ENCODE measurements at places on chromosomes 2 and 18. TPM values are rescaled to one million over a fixed set of nuclear protein-coding genes. Genes with fewer than 3 reads are reported as not detected.
A peak's percentile ranks its signal among the peaks of the same experiment; 100 is the strongest.

DNA sequence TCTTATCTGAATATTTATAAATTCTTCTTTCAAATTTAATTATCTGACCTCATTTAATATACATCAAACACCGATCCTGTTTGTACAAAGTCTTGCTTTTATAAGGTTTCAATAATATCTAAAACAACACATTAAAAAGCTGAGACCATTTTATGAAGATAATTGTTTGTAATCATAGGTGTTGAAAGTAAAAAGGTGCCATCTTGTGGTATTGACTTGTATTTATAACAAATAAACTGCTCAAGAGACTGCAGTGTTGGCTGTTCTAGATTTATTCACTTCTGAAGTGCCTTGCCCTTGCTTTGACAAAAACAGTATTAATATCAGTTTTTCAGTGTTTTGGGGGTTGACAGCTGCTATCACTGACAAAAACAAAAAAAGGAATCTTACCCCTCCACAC, 286.8 kb upstream of the HNMT start:
- no peaks in the 10 kb centered on the region for H3K4me1 ChIP-seq
- no peaks in the 10 kb centered on the region for H3K27me3 ChIP-seq
- no peak overlapping the region for H3K27ac ChIP-seq
- H3K36me3 ChIP-seq: no peaks in the 10 kb centered on the region
- no peak overlapping the region for H3K4me3 ChIP-seq
- DNase-seq: no peak

The RBM44 gene
- 1.2 TPM for total RNA-seq

DNA sequence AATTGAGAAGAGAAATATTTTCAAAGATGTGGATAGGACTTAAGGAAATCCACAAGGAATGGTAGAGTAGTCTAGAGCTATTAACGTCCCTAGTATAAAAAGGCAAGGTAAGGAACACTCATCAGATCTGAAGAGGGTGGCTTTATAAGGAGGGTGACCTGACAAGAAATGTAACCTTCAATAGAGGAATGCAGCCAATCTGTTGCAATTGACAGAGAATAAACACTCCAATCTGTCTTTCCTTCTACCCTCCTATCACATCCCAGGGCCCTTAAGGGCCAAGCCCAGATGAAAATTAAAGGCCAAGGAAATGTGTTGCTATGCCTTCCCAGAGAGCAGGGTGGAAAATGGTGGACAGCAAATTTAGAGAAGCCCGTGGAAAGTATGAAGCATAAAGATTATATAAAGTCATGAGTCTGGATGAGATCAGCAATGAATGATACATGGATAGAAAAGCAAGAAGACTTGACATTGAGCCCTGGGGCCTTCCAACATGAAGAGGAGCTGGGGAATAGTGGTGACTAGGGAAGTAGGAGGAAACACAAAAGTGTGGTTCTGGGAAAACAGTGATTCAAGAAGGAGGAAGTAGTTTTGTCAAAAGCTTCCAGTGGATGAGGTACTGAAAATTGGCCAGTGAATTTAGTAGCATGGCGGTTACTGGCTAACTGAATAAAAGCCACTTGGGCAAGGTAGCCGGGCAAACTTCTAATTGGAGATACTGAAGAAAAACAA, 270.6 kb upstream of the TANK start:
- H3K4me1 ChIP-seq: no peaks in the 10 kb centered on the region
- no peaks in the 10 kb centered on the region for H3K36me3 ChIP-seq
- no peak overlapping the region for H3K4me3 ChIP-seq
- no peak for DNase-seq
- no peaks in the 10 kb centered on the region for H3K27me3 ChIP-seq
- no peak overlapping the region for H3K27ac ChIP-seq

DNA sequence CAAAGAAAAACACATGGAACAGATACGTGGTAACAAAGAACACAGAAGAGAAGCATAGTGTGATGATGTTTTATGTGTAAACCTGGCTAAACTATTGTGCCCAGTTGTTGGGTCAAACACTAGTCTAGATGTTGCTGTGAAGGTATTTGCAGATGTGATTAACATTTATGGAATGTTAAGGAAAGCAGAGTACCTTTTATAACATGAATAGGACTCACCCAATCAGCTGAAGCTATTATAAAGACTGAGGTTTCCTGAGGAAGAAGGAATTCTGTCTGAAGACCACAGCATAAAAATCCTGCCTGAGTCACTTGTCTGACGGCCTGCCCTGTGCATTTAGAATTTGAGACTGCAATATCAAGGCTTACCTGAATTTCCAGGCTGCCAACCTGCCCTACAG, 253.1 kb downstream of the DYM start:
- no peaks in the 10 kb centered on the region for H3K4me1 ChIP-seq
- no peak overlapping the region for H3K27ac ChIP-seq
- no peak overlapping the region for H3K4me3 ChIP-seq
- peaks cover 1% of the 10 kb centered on the region for H3K36me3 ChIP-seq
- H3K27me3 ChIP-seq: no peaks in the 10 kb centered on the region

DNA sequence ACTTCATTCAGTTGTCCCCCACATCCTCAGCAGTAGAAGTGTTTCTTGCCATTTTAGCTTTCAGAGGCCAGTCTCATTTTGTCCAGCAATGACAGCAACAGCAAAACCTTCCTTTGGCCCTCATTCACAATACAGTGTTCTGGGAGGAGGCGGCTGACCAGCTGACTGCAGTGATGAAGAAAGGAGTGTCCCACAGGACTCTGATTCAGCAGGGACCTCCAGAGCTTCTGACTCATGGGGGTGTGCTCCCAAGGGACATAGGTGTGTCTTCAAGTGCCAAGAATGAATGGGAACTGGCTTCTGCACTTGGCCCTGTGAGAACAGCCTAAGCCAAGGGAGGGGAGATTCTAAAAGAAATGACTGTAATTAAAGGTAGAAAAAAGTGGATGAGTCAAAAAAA, 147.0 kb upstream of the PELI1 start:
- H3K4me1 ChIP-seq: no peaks in the 10 kb centered on the region
- H3K27ac ChIP-seq: no peak overlapping the region
- H3K36me3 ChIP-seq: no peaks in the 10 kb centered on the region
- H3K4me3 ChIP-seq: no peak overlapping the region
- no peaks in the 10 kb centered on the region for H3K27me3 ChIP-seq
- no peak for DNase-seq

DNA sequence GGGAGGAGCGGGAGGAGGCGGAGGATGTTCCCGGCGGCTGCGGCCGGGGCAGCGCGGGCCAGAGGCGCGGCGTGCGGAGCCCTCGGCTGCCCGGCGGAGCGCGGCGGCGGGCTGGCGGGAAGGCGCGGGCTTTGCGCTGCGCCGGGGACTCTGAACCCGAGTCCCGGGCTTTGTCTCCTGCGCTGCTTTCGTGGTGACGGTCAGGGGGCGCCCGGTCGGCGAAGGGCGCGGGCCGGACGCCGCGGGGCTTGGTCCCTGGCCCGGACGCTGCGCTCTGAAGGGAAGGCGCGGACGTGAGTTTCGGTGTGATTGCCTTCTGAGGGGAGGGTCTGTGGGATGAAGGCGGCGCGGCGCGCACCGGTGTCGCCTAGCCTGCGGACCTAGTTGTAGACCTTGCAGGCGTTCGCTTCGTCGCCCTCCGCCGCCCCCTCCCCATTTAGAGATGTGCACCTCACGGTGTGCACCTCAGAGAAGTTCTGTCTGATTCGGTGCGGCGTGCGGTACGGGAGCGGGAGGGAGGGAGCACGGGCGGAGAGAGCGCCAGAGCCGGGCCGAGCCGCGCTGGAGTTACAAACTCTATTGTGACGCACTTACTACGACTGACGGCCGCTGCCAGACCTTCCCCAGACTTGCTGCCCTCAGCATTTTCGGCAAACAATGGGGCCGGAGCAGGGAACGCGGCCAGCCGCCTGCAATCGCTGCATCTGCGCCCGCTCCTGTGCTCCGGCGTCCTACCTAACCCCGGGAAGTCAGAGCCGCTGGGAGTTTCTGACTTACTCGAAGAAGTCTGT, 2.1 kb downstream of the BCL2L11 start:
- peaks cover 28% of the 10 kb centered on the region for H3K36me3 ChIP-seq
- peaks cover 36% of the 10 kb centered on the region for H3K4me1 ChIP-seq
- no peak overlapping the region for H3K27ac ChIP-seq
- peaks cover 24% of the 10 kb centered on the region for H3K27me3 ChIP-seq
- H3K4me3 ChIP-seq: peak overlapping the region; percentile 93

GRCh38 chr2:165957030-165957675, 3.6 kb upstream of the TTC21B start:
- H3K4me3 ChIP-seq: no peak overlapping the region
- no peaks in the 10 kb centered on the region for H3K27me3 ChIP-seq
- H3K4me1 ChIP-seq: peaks cover 19% of the 10 kb centered on the region
- no peak for DNase-seq
- no peaks in the 10 kb centered on the region for H3K36me3 ChIP-seq

All from B cell (primary cell).